Testis (tissue), 5 donors: ENCODE measurements at places on chromosomes 4 and X.

- DNase-seq = no peak
Observed at GRCh38 chr4:89419111-89419695, 111.6 kb upstream of the GPRIN3 start.

- DNase-seq = peak; percentile 49
Observed at GRCh38 chrX:68762766-68763165, 66.1 kb upstream of the EFNB1 start.

GRCh38 chrX:57595381-57595811, 3.6 kb downstream of the ZXDB start:
- peak; percentile 22 for DNase-seq

GRCh38 chr4:84944947-84945346, 21.5 kb downstream of the WDFY3 start:
- no peak for DNase-seq

GRCh38 chrX:13094374-13094773, 50.0 kb upstream of the FAM9C start:
- no peak for DNase-seq

DNA sequence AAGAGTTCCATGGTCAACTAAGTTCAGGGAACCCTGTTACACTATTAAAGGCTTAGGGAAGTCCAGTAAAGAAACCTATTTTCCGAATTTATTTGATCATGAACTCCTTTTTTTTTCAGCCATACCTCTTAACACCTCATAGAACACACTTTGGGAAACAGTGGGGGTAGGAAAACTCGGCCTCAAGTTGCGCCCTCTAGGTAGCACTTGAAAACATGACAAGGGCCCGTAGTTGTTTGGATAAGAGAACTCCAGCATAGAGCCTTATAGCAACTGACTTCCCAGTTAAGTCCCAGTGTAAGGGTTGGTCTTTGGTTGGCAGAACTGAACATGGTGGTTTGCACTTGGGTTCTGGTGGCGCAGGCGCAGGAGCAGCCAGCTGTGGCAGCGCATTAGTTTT, 14.4 kb downstream of the OGT start:
- DNase-seq = no peak

DNA sequence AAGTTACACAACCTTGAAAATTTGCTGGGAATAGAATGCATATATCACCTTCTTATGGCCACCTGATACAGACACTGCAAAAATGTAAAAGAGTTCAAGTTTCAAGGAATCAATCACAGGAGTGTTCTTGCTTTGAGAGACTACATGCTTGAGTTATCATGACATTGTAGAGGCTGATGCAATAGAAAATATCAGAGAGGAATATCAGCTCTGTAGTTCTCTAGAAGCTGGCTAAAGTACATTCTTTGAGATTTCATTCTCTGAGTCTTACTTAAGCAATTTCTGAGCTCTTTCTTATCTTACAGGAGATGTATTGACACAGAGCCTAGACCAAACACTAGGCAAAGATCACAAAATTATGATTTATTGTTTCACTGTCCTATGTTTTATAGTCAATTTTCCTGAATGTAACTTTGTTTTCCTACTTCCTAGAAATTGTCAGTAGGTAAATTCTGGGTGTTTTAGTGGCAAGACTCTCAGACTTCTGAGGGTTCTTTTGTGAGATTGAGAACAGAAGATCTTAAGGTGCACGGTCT, 152.1 kb upstream of the HPGD start:
- DNase-seq = no peak

- DNase-seq = no peak
Observed at GRCh38 chrX:38594434-38594833, 33.1 kb downstream of the TSPAN7 start.

DNA sequence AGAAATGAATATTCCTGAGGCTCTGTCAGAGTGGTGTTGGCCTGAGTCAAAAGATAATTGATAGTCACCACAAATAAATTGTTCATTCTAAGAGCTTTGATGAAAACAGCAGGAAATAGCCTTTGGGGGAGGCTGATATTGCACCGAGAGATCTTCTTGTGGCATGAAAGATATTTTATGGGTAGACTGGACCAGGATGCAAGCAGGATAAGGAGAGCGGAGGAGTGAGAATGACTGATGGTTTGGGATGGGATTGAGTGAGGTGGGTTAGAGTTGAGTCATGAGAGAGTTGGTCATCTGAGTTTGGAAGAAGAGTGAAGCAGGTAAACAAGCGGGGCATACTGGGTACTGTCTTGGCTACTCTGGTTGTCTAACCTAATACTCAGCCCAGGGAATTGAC, 88.7 kb downstream of the REPS2 start:
- DNase-seq = no peak

- DNase-seq = no peak
Observed at GRCh38 chrX:2934715-2935710, 5.9 kb upstream of the ARSD start.

GRCh38 chrX:122788216-122788615, 395.9 kb upstream of the GRIA3 start:
- DNase-seq = no peak

GRCh38 chr4:166363198-166363597, 490.2 kb downstream of the TLL1 start:
- DNase-seq = no peak

GRCh38 chr4:184475096-184475461, 729 bp upstream of the IRF2 start:
- peak; percentile 62 for DNase-seq

- DNase-seq = no peak
Observed at GRCh38 chr4:120864969-120865368, 57.6 kb downstream of the PRDM5 start.

DNA sequence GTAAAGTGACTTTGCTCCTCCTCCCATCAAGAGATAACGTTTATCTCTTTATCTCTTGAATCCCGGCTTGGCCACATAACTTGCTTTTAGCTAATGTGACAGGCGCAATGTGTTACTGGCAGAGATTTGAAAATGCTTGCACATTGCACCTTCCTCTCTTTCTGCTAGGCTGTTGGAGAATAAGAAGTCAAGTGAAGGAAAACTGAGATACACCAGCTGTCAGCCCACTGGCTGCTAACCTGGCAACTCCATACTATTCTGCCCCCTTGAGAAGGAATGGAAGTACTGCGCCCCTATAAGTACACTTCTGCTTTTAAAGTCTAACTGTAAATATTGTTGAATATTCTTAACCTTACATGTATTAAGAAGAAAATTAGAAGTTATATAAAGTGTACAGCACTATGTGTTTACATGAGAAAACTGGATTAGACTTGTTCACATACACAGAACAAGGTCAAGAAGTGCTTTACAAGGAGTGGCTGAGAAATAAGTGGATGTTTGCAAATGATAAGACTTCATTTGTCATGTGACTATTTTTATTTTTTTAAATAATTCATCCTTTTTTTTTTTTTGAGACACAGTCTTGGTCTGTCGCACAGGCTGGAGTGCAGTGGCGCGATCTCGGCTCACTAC, 424.5 kb upstream of the CTSO start:
- peak; percentile 52 for DNase-seq
